ENCODE measurements at places on chromosomes 12 and 14. TPM values are rescaled to one million over a fixed set of nuclear protein-coding genes. Genes with fewer than 3 reads are reported as not detected.
A peak's percentile ranks its signal among the peaks of the same experiment; 100 is the strongest.

CCDC63 gene
- total RNA-seq, result not detected

RNFT2 gene
- total RNA-seq, result 2.3 TPM

GRCh38 chr12:80044694-80045046 is 54.7 kb upstream of the OTOGL start:
- DNase-seq, result peak; percentile 92

- no peak for DNase-seq
Measured at GRCh38 chr14:75247939-75248338, 30.7 kb upstream of the FOS start.

GRCh38 chr14:51554953-51555352 is 96.8 kb upstream of the FRMD6 start:
- DNase-seq, result peak; percentile 48

DNA sequence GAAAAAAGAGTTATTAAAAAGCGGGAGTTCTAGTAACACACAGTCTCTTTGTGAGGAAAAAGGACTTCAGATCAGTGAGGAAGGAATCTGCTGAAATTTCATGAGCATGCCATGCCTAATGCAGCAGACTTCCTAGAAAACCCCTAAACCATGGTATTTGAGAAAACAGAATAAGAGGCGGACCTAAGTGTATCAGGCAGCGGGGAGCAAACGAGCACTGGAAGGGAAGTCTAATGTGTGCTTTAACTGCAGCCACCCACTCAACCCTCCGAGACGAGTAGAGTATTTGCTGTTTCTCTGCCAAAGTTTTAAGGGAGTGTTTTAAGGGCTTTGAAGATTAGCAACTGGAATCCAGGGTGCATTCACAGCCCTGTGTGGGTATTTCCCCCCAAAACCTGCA is 36.5 kb downstream of the ACADS start:
- peak; percentile 28 for DNase-seq

Measured in fibroblast of the aortic adventitia (primary cell).